ENCODE measurements at places on chromosomes 4 and X.
A peak's percentile ranks its signal among the peaks of the same experiment; 100 is the strongest.

- DNase-seq, result no peak
These were observed 274.6 kb downstream of the ANKRD50 start for GRCh38 chr4:124437853-124438495.

- DNase-seq, result peak; percentile 20
These were observed 263.8 kb upstream of the RPS6KA3 start for GRCh38 chrX:20530406-20530921.

GRCh38 chrX:12548746-12549145 is 242.5 kb upstream of the PRPS2 start:
- no peak for DNase-seq

- no peak for DNase-seq
These were observed 15.0 kb downstream of the FNIP2 start for GRCh38 chr4:158783785-158784184.

GRCh38 chr4:183471946-183472708 is 27.7 kb downstream of the CDKN2AIP start:
- peak; percentile 57 for DNase-seq

GRCh38 chr4:156754832-156755570 is 216.6 kb downstream of the PDGFC start:
- no peak for DNase-seq

- no peak for DNase-seq
These were observed 171.5 kb downstream of the SMIM20 start for GRCh38 chr4:26085551-26085950.

GRCh38 chr4:132493476-132493875 is 655.6 kb upstream of the PCDH10 start:
- no peak for DNase-seq

GRCh38 chr4:2742081-2742822 is 13.9 kb downstream of the TNIP2 start:
- DNase-seq, result no peak

GRCh38 chr4:149995134-149995756 is 83.0 kb upstream of the DCLK2 start:
- no peak for DNase-seq

- no peak for DNase-seq
These were observed 86.2 kb upstream of the PCDH10 start for GRCh38 chr4:133062851-133063250.

- no peak for DNase-seq
These were observed 76.8 kb downstream of the CFAP299 start for GRCh38 chr4:80412322-80412721.

- no peak for DNase-seq
These were observed 29.3 kb downstream of the DYNLT3 start for GRCh38 chrX:37818031-37818430.

DNA sequence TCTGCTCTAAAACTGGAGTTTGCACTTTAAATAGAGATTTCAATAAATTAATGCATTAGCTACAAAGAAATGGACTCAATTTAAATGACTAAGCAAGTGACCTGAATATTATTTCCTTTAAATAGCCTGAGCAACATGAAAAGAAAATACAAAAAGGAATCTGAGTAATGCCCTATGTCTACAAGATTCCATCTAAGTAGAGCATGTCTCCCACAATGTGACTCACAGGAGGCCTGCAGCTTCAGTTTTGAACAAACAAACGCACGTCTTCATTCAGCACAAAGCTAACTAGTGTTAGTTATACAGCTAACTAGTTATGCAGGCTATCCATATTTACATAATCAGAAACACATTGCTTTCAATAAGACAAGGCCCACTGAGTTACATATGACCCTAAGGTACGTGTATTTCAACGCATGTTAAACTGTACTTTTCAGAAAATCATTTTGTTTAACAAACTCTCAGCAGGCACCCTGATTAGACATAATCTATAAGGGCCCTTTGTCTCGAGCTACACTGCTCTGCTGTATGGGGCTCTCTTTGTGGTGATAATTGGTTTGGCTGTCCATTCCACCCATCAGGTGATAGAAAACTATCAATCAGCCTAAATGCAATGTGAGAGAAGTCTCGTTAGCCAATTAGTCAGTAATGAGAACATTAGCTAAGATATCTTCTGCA is 116.5 kb downstream of the MAML3 start:
- DNase-seq, result no peak

GRCh38 chr4:35500812-35501211 is 743.5 kb downstream of the ARAP2 start:
- DNase-seq, result no peak

DNA sequence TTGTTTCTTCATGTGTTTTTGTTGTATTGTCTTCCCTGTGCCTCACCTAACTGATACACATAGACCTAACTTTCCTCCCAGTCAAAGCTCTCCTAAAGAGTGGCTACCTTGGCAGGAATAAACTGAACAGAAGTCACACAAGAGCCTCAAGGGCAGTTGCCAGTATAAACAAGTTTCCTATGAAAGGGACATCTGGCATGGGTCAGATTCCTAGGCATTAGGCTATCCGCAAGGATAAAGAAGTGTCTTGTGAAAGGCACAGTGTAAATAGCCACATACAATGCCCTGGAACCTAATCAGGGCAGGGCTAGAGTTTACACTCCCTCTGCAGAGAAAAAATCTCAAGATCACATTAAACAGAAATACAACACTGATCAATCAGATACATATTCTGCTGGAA is 220.8 kb downstream of the SPANXN3 start:
- DNase-seq, result no peak

DNA sequence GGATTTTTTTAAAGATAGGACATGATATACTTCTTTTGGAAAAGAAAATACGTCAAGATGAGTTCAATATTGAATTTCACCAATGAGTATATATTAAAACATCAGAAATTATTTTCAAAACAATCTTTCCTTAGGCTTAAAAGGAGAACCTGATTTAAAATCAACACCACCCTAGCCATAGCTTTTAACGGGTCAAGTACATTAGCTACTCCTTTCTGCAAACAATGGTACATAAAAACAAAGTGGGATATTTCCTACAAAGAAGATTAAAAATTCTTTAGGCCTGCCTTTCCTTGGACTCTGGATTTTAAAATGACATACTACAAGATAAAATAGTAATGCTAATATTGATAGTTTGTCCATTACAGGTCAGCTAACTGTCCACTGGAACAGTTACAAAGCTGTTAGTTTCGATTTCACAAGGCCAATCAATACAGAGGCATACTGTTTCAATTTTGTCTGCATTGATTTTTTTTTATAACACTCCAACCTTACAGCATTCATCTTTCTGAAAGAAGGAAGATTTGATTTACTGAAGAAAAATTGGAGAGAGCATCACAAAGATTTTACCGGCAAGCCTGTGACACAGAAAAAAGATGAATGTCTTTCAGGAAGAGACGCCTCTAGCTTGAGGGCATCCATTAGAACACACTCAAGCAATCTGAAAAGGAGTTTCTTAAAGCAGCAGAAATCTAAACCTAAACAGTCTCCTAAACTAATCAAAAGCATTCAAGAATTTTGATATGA is 97.2 kb downstream of the MAB21L2 start:
- no peak for DNase-seq

GRCh38 chr4:8278009-8278395 is 8.4 kb downstream of the HTRA3 start:
- no peak for DNase-seq

- DNase-seq, result no peak
These were observed 45.8 kb downstream of the HDAC8 start for GRCh38 chrX:72526534-72527508.

DNA sequence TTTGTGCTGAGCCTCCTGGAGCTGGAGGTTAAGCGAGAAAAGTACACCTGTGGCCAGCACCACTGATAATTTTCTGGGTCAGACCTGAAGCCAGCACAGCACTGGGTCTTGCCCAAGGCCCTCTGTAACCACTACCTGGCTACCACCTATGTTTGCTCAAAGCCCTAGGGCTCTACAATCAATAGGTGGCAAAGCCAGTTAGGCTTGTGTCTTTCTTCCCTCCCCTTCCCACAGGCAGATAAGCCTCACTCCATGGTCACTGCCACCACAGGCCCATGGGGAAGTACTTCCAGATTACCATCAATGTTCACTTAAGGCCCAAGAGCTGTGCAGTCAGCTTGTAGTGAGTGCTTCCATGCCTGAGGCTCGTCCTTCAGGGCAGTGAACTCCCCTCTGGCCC is 35.2 kb upstream of the ARMCX4 start:
- DNase-seq, result no peak

DNA sequence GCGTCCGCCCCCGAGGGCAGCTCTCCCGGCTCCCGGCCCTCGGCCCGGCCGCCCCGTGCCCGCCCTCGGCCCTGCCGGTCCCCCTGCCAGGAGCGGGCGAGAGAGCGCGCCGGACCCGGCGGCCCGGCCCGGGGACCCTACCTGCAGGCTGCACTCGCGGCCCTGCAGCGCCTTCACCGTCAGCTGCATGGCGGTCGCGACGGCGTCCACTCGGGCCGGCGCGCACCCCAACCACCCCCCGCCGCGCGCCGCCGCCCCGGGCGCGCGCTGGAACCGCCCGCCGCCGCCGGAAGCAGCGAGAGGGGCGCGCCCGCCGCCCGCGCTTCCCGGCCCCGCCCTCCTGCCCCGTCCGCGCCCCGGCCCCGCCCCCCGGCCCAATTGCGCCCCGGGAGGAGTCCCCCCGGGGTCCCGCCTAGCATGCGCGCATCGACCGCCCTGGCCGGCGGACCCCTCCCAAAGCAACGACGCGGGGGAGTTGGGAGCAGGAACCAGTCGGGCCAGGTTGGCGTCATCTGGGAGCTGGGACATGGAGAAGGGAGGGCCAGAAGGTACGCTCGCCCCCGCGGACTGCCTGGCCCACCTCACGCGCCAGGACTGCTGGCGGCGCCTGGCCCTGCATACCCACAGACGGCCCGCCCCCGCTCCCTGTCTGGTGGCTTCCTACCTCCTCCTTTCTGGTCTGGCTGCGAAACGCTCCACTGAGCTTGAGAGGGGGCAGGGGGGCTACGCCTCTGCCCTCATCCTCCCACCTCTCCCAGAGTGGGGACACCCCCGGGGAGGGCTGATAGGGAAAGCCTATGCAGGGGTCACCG is at the start of gene UBL4A:
Gene UBL4A (minus strand): TSS at position 220 of the 812 bp plus-strand sequence. CDS start 31 bp downstream, at position 189.
- DNase-seq, result no peak

GRCh38 chrX:23317799-23318724 is 16.6 kb upstream of the PTCHD1 start:
- DNase-seq, result no peak

DNA sequence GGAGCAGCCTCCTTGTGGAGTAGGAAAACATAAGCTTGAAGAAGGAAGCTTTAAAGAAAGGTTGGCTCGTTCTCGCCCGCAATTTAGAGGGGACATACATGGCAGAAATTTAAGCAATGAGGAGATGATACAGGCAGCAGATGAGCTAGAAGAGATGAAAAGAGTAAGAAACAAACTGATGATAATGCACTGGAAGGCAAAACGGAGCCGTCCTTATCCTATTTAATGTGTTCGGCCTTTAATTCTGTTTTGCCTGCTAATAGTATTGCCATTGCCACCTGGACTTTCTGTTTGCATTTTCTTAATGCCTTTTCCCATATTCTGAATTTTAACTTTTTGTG is 1.4 kb downstream of the TCEAL1 start:
- no peak for DNase-seq

- no peak for DNase-seq
These were observed 188.1 kb upstream of the WDFY3 start for GRCh38 chr4:85154591-85154990.

DNA sequence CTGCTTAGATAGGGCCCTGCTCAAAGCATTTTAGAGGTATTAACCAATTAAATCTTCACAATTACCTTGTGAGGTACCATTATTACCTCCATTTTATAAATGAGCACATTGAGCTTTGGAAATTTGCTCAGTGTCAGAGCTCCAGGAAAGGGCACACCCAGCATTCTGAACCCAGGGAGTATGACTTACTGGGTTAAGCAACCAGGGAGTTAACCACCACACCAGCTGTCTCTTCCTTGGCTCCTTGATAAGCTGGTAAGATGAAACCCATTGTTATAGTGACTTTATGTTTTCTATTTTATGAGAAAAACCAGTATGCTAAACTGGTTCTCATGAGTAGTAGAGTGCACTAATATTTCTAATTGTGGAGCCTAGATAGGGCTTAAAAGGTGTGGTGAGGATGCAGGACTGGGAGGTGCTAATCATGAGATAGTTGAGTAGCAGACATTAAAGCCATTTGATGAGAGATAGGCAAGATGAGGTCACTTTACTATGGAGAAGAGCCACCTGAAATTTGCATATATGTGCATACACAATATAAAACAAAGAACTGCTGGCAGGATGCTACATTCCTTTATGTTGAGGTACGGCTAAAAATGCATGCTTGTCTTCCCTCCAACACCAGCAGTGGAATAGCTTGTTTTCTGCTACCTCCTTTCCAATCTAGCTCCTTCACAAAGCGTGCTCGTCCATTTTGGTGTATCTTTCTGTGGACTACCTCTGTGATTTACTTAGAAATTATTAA is 556.1 kb downstream of the SPRY1 start:
- no peak for DNase-seq

- DNase-seq, result no peak
These were observed 279.9 kb downstream of the PPP3CA start for GRCh38 chr4:101067383-101067782.

DNA sequence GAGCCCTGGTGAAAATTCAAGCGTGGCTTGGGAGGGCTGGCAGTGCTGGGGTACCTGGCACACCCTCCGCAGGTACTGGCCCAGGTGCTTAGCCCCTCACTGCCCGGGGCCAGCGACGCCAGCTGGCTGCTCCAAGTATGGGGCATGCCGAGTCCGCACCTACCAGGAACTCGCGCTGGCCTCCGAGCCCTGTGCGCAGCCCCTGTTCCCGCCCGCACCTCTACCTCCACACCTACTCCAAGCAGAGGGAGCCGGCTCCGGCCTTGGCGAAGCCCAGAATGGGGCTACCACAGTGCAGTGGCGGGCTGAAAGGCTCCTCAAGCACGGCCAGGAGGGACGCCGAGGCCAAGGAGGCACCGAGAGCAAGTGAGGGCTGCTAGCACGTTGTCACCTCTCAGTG is 14.9 kb upstream of the DHX15 start:
- DNase-seq, result no peak

- DNase-seq, result no peak
These were observed 65.7 kb downstream of the TMEM154 start for GRCh38 chr4:152613841-152614721.

DNA sequence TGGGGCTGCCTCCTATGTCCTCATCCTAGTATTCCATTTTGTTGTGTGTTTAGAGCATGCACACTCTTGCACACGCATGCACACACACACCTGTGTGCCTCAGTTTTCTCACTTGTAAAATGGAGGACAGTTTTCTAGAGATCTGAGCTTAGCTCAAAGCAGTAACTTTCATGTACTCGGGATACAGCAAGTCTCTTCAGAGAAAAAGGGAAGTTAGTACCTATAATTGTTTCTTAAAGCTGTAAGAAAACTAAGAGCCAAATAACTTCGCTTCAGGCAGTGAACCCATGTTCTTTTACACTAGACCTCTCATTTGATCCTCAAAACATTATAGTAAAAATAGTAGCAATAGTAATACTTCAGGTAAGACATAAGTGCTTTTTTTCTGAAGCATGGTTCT is 49.6 kb downstream of the KIT start:
- DNase-seq, result no peak

GRCh38 chr4:3423952-3424351 is 17.8 kb upstream of the HGFAC start:
- DNase-seq, result no peak

DNA sequence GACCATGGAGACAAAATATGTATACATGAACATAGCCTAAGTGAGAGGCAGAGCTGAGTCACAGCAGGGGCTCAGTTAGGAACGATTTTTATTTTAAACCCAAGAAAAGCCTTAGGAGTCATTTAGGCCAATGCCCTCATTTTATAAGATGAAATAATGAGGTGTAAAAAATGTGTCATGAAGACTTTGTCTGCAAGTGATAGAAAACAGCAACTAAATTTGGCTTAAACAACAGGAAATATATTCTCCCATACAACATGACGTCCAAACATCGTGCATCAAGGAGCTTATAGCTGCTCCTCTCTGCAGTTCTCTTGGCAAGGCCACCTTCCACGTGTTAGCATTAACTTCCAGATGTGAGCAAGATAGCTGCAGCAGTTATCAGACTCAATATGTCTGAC is 16.8 kb downstream of the SCFD2 start:
- DNase-seq, result no peak

Measured in 8988T (cell line).